ENCODE measurements at places on chromosomes 11 and 22.

DNA sequence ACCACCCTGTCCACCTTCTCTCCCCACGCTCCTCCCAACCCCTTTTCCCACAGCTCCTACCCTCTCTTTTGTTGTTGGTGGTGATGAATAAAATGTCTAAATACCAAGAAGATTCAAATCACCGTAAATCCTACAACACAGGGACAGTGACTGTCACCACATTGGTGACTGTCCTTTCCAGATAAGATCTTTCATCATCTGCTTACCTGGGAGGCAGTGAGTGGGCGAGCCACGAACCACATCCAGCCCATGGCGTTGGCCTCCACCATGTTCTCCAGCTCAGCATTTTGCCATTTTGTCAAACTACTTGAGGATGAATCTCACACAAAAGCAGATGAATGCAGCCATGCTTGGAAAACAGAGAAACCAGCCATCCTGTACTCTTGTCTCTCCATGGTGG is 6.7 kb upstream of the CYTH4 start:
- DNase-seq, result no peak

GRCh38 chr11:94876222-94876621 is 97.1 kb downstream of the CWC15 start:
- DNase-seq, result no peak

GRCh38 chr22:24011735-24012068 is 598 bp downstream of the CABIN1 start:
- DNase-seq, result no peak

- DNase-seq, result no peak
Measured at GRCh38 chr11:94128291-94128745, 323 bp upstream of the PANX1 start.

- DNase-seq, result no peak
Measured at GRCh38 chr22:44894782-44895181, 115.0 kb downstream of the PHF21B start.

- peak; percentile 73 for DNase-seq
Measured at GRCh38 chr11:59053387-59053786, 32.7 kb upstream of the GLYATL1B start.
